ENCODE measurements at places on chromosomes 1 and 21.

- no peak for DNase-seq
These were observed 137.1 kb downstream of the PBX1 start for GRCh38 chr1:164695956-164696665.

DNA sequence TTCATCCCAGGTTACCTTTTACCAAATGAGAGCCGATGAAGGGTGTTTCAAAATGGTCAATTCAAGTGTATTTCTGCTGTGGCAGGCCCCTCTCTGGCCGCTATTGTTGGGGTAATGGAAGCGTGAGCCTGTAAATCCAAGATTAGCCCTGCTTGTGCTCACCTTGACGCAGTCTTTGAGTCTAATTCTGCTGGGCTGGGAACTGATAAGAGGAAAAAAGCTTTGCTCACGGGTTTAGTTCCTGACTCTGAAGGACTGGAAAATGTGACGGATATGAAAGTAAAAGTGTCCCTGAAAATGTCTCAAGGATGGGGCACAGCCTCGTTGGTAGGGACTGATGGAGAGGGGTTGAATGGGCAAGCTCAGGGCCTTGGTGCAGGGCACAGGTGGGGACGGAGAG lies 125.9 kb upstream of the GALNT2 start:
- DNase-seq: no peak

DNA sequence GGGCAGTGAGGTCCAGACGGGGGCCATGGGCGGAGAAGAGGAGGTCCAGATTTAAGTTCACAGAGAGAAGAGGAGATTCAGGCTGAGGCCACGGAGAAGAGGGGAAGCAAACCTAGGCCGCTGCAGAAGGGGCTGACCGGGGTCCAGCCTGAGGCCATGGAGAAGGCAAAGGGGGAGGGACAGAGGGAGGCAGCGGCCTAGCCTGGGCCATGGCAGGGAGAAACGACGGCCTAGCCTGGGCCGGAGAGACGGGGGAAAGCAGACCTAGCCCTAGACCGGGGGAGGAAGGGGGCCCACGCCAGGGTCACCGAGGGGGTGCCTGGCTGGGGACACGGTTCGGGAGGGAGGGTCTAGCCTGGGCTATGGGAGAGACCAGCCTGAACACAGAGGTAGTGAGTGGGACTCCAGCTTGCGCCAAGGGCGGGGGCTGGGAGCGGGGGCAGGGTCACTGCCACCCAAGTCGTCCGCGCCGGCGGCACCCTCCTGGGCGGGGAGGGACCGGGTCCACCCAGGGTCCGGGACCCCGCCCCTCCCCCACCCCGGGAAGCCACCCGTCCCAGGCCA lies 459 bp downstream of the CAPZB start:
- no peak for DNase-seq

GRCh38 chr1:232634096-232634495 lies 4.2 kb upstream of the SIPA1L2 start:
- DNase-seq: no peak

DNA sequence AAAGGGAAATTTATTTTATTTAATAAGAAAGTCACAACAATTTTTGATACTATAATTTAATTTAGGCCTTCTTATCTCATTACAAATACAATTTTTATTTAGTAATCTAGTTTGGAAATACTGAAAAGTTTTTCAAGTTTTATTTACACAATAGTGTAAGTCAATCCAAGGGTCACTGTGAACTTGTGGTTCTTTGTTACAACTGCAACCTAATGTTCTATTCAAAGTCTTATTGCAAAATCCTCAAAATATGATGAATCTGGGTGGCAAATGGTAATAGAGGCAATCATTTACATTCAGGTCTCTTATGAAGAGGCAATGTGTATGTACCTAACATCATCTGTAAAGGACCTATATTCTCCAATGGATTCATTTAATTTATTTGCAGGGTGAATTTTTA lies 421.2 kb downstream of the DPYD start:
- DNase-seq: no peak

GRCh38 chr1:61050541-61051442 lies 31.6 kb upstream of the NFIA start:
- DNase-seq: peak; percentile 14

- no peak for DNase-seq
These were observed 1.2 kb downstream of the RXFP4 start for GRCh38 chr1:155942578-155943141.

- peak; percentile 57 for DNase-seq
These were observed 666.7 kb downstream of the NCAM2 start for GRCh38 chr21:21664871-21665270.

DNA sequence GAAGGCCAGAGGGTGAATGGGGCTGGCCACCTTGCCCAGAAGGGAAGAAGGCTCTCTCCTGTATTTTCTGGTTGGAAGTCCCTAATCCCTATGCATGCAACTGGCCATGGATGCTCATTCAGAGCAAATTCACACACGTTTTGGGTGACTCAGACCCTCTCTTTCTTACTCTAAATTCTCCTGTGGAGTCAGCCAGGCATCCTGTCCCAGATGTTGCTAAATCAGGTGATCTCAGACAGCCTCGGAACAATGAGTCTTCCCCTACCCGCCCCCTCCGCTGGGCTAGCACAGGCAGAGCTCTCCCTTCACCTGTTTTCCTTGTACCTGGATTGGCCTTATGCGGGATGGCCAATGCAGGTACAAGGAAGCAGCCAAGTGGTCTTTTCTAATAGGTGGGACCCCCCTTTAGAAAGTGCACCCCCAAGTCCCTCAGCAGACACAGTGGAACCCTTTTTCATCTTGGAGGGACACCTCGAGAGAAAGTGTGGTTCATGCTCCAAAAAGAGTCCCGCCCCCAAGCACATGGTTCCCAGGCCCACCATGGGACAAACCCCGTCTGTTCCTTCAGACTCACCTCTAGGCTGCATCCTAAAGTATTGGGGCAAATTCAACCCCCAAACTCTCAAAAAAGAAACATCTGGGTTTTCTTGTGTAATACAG lies 8.6 kb downstream of the S100A6 start:
- no peak for DNase-seq

DNA sequence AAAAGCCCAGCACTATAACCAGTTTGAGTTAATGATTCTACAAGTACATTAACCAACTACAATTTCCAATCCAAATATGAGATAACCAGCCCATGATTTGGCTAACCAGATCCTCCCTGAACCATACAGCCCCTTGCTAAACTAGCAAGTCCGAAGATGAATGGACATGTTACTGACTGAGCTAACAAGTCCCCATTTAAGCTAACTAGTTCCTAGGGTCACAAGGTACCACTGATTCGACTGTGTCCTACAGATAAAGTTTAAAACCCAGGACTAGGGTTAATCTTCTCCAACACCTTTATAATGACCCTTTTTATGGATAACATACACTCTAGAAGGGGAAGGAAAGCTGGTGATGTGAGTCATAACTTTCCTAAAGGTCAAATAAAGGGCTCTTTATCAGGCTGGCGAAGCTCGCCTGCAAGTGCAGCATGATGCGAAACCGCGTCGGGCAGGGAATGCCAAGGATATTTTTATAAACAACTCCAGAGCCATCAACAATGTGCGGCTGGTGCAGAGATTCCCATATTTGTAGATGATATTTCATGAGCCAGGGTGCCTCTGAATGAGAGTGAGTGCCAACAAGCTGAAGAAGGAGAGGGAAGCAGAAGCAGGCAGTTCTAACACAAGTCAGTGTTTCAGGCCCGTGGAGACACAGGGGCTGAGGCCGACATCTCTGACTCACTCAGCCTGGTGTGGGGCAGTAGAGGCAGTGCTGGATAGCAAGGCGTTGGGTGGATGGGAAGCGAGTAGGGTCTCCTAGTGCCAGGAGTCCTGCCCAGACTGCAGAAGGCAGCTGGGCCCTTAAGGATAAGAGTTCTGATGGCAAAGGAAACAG lies 75.6 kb upstream of the ROR1 start:
- peak; percentile 90 for DNase-seq

DNA sequence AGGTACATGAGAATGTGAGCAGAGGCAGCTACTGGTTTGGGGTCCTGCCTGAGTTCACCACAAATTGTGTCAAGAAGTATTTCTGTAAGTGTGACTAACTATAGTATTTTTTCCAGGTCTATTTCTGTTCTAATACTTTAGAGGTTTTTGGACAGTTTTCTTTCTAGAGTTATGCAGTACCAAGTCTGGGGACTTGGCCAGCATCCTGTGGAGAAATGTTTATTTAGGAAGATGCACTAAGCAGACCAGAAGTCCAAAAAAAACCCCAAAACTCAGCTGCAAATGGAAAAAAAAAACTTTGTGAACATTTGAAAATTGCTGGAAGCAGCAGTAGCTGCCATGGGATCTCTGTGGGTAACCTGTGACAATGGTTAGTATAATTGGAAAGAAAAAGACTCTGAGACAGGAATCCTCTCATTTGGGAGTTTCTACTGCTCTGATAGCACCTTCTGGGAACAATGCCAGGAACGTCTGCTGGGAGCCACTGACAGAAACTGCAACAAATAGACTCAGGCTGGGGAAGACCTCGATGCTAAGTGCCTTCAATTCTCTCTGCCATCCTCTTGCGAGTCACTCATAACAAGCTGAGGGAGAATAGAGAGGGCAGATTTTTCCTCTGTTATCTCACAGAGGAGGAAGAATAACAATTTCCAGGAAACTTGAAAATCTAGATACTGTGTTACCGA lies 37.6 kb downstream of the OR10R2 start:
- no peak for DNase-seq

GRCh38 chr1:212699104-212699624 lies 476 bp downstream of the BATF3 start:
- peak; percentile 26 for DNase-seq

GRCh38 chr1:199282751-199283305 lies 644.0 kb downstream of the PTPRC start:
- DNase-seq: no peak

- no peak for DNase-seq
These were observed 22.0 kb downstream of the KIAA0319L start for GRCh38 chr1:35535243-35535642.

DNA sequence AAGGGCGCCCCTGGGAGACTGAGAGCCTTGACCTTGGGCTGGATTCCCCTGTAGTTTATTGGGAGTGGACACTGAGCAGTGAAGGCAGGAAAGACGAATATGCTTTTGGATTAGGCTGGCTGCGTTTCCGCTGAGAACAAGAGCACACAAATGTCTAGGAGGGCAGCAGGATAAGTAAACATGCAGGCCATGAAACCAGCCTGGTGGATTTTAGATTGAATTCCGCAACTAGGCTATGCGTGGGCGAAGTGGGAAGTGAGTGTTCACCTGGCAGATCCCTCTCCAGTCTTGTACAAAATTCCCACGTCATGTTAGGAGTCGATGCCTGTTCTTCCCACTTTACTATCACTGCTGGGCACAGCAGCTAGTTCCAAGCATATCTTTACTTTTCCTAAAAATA lies 21.4 kb upstream of the KCNJ6 start:
- no peak for DNase-seq

DNA sequence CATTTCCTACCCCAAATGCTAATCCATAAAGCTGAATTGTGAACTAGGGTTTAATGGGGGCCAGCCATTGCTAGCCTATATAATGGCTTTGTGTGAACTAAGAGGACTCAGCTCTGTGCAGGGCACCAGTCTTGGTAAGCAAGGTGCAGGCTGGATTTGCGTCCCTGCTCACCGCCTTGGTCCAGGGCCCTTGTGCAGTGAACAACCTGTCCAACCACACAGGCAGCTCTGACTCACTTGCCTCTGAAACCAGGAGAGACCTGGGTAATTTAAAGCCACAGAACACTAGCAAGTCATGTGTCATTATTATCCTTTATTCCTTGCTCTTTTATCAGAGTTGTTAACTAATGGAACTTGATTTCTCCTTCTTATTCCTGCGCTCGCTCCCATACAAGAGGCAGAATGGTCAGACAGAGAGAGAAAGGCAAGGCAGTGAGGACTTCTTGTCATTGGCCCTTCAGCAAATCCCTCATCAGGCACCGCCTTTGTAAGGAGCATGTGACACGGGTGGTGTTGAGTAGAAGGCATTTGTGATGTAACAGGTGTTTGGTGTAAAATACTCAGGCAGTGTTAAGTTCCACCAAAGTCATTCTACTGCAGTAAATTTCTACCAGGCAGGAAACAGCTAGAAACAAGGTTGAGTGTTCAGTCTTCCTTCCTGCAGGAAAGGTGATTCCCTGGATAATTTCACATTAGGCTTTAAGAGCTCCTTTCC lies 67.3 kb upstream of the OLIG2 start:
- no peak for DNase-seq

DNA sequence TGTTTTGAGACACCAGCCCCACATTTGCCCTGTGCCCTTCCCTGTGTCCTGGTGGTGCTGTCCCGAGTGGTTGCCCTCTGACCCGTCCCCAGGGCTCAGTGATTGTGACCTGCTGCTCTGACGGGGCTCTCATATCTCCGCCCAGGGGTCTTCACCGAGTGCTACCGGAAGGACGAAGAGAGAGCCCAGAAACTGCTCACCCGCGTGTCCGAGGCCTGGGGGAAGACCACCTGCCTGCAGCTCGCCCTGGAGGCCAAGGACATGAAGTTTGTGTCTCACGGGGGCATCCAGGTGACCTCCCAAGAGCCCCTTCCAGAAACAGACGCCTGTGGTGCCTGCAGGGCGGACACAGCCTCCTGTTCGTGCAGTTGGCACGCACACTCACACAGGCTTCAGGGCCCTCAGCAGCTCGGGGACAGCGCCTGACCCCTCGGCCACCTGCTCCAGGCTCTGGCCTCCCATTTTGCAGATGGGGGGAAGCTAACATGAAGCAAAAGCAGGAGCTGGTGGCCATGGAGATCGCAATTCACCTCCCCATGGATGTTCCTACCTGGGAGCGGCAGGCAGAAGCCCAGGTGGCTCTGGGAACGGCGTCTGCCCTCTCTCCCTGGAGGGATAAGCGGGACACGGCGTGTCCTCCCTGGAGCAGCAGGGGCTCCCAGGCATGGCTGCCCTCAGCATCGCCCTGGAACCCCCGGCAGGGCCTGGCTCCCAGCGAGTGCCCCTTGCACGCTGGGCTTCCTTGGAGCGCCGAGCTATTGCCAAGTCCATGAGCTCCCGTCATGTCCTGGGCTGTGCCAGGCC lies 45.9 kb downstream of the TRPM2 start:
- DNase-seq: no peak

- no peak for DNase-seq
These were observed 74.2 kb downstream of the SSBP3 start for GRCh38 chr1:54331843-54332463.

DNA sequence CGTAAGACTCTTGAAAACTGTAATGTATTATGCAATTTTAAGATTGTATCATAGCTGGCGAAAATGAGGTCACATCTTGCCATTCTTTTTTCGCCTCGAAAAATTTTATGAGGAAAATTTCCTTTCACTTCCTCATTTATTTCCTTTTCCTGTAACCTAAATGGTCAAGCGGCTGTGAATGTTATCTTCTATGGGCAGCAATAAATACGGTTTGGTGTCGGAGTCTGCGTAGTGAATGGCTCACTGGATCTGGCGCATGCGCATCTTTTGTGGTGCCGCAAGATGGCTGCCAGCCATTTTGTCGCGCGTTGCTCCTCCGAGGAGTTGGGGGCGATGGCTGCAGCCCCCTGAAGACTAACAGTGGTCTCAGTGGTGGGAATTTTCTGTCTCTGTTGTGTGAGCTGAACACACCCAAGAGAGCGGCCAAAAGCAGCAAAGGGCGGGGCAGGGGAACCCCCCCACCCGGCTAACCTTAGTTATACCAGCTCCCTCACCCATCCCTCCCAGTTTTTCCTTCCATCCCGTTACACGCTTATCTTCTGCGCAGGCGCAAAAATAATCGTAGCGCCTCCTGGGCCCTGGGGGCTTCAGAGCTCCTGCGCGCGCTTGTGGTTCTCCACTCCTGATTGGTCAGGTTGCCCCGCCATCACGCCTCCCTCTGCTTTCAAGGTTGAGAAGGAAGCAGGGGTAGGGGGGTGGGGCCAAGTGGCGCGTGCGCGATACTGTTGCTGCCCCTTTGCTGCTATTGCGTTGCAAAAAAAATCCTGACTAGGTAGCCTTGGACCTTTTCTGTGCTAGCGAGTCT lies at the start of gene RPRD2:
RPRD2 (plus strand) TSS at position 722 of the 805 bp plus-strand sequence. CDS start 568 bp downstream, outside the sequence.
- DNase-seq: peak; percentile 100

Measured in fibroblast of villous mesenchyme (primary cell).